ENCODE measurements at places on chromosomes 7 and 10.

GRCh38 chr10:101655570-101655969 is 39.4 kb downstream of the FBXW4 start:
- no peak for DNase-seq

GRCh38 chr7:105016068-105016708 is 2.2 kb downstream of the KMT2E start:
- no peak for DNase-seq

GRCh38 chr7:8035647-8036518 is 67.3 kb downstream of the GLCCI1 start:
- DNase-seq, result peak; percentile 11

- no peak for DNase-seq
Observed at GRCh38 chr10:59593768-59594167, 115.9 kb downstream of the SLC16A9 start.

DNA sequence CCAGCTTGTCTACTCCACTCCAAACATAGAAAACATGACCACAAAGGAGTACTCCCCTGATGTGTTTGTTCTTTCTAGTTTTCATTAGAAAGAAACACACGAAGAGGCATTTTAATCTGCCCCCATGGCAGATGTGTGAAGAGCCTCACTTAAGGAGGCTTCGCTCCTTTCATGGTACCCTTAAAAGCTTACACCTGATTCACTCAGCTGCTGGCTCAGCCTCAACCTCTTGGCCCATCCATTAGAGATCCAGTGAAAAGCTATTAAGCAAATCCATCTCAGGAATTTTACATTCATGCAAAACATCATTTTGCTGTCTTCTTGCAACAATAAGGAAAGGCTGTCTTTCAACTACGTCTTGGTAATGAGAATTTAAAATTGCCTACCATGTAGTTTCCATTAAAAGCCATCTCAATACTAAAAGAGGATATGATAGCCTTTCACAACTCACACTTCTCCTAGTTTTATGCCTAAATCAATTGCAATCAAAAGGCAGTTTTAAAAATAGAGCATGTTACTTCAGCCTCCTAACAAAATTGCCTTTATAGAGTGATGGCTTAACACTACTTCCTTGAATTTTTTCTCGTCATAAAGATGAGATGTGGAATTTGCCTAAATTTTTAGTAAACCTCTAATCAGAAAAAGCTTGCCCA is 22.7 kb downstream of the MACC1 start:
- no peak for DNase-seq

GRCh38 chr7:2205036-2205780 is 27.5 kb downstream of the MAD1L1 start:
- peak; percentile 14 for DNase-seq

- peak; percentile 66 for DNase-seq
Observed at GRCh38 chr7:35985126-35985754, 167.8 kb upstream of the EEPD1 start.

GRCh38 chr10:121460733-121461132 is 137.5 kb downstream of the FGFR2 start:
- no peak for DNase-seq

- no peak for DNase-seq
Observed at GRCh38 chr7:25753837-25754236, 398.2 kb upstream of the NFE2L3 start.

GRCh38 chr10:4018054-4018511 is 233.1 kb upstream of the KLF6 start:
- no peak for DNase-seq

DNA sequence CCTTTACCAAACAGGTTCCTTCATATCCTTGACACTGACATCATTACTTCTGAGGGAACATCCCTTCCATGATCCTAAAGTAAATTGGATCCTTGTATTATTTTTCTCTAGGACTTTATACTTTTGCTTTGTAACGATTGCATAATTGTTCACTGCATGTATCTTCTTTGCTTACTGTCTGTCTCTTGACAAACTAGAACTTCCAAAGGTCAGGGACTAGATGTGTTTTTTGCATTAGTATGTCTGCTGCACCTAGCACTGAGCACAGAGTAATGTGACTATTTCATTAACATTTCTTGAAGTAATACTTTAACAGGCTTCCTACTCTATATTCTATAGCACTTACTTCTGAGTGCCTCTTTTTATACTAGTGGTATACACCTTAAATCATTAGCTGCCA is 976.6 kb upstream of the SORCS1 start:
- no peak for DNase-seq

DNA sequence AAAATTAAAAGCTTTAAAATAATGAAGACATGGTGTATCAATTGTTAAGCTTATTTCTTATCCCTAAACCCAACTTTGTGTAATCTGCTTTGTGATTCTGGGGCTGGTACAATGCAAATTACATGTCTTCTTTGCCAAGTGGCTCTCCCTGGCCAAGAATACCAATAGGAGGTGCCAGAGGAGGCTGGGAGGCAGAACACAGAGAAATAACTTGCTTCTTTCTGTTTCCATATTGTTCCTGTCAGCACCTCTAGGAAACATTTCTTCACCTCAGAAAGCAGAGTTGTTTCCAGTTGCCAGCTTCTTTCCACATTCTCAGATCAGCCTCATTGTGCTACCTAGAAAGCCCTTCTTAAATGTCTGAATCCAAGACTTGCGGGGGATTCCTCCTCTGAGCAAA is 174.4 kb downstream of the MDFIC start:
- no peak for DNase-seq

GRCh38 chr7:112669306-112669705 is 120.9 kb downstream of the TMEM168 start:
- no peak for DNase-seq

GRCh38 chr7:49791088-49791741 is 17.8 kb downstream of the VWC2 start:
- DNase-seq, result no peak

DNA sequence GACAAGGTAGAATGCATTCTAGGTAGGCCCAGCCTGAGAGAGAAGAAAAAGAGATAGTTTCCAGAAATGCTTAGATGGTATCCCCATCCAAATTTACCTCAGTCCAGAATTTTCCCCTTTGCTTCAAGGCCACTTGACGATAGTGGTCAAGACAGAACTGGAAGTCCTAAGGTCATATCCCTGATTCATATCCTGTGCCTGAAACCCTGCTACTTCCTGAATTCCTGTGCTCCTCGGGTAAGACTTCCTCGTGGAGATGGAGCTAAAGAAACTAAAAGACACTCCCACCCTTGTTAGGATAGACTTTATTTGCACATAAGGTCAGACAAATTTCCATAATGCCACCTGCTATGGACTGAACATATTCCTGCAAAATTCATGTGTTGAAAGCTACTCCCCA is 175.9 kb downstream of the EVX1 start:
- no peak for DNase-seq
